Mesendoderm (in vitro differentiated cells): ENCODE measurements at places on chromosomes 2 and 18.
A peak's percentile ranks its signal among the peaks of the same experiment; 100 is the strongest.

DNA sequence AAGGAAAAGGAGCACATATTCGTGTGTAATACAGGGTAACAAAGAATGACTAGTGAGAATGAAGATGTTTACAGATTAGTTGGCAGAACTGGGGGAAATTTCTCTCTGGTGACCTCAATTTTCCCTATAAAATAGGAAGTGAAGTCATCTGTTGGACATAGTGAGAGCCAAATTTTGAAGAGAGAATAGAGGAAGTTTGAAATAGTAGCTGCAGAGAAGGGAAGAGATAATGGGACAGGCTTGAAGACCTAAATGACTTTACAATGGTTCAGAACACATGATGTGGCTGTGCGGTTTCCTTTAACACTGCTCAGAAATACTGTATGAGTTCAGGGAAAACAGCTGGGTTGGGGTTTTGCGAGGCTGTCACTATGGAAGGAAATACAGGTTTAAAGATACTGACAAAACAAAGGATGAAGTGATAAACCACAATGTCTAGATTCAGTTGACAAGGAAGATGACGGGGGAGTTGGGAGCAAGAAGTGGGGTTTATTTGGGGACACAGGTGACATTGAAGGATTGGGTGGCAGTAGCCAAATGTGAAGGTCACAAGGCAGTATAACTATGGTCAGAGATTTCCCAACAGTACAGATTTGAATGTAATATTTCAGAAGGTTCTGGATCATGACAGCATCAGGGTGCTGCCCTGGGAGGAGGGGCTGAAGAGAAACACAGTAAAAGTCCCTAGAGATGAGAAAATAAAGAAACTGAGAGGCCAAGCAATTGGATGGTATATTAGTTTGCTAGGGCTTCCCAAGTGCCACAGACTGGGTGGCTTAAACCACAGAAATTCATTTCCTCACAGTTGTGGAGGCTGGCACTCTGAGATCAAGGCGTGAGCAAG is 82.6 kb upstream of the TANK start:
- DNase-seq: no peak

DNA sequence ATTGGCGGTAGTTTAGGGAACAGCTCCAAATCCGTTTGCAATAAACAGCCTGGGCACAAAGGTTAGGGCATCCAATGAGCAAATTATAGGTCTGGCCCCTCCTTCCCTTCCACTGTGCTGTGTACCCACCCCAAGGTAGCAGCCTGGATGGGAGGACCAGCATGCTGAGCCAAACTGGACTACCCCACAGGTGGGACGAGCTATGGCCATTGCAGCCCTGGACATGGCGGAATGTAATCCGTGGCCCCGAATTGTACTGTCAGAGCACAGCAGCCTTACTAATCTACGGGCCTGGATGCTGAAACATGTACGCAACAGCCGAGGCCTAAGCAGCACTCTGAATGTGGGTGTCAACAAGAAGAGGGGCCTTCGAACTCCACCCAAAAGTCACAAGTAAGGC is 6.7 kb downstream of the AGBL5 start:
- no peak for DNase-seq

DNA sequence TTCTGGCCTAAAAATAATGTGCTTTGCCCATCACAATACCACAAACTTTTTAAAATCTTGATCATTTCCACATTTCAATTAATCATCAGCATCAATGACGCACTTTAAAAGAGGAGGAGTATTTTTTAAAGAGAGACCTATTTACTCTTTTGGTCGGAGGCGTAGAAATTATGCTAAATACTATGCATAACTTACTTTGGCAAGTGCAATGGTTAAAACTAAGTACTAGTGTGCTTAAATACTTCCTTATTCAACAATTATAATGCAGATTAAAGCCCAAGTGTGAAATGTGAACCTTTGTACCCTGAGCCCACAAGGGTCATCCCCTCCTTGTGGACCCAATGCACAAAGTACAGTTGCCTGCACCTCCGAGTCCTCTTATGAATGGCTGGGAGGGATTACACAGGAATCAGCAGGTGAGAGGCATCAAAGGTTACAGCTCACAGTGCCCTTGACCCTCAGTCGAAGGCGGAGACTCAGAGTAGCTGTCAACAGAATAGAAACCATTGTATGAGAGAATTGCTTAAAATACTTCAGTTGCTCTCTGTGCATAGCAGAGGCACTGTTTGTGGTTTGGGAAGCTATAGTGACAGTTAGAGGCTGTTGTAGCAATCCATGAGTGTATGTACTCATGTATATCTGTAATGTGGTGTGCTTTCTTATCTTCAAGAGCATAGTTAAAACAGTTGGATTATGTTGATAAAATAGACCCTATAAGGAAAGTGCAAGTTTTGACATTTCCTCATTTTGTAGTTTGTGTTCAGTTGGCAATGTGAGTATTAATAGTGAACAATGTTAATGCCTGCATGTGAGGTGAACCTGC is 151.7 kb upstream of the ITGA4 start:
- DNase-seq: peak; percentile 4

GRCh38 chr2:219000569-219000960 is 7.3 kb upstream of the CRYBA2 start:
- no peak for DNase-seq

DNA sequence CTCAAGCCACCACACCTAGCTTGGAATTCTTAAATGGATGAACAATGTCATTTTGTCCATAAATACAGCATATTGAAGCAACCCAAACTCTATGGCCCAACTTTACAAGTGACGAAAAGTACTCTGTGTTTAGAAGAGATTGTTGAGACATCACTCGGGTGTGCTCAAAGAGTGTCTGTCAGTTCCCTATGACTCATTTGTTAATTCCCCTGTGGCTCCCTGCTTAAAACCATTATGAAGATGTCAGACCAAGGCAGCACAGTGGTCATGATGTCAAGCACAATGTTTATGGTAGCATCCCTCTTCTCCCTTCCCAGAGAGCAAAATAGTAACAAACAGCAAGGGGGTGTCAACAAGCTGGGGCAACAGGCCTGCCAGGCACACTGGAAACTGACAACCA is 3.0 kb downstream of the LYG1 start:
- no peak for DNase-seq

GRCh38 chr2:231604101-231604684 is 11.5 kb downstream of the TEX44 start:
- DNase-seq: no peak

DNA sequence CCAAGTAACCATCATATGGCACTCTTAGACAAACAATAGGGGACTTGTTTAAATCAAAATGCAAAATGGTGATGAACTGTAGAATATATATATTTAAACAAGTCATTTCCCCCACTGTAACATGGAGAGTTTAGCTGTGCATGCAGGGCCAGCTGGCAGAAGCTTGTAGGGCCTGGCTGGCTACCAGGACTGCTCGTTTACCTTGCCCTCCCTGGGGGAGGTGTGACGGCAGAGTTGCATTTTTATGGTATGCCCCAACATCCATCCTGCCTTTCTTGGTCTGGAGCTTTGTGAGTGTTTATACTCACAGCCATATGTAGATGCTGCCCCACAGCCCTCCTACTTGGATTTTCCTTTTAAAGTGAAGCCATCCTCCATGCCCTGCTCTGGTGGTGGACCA is 101.7 kb upstream of the ZFP36L2 start:
- DNase-seq: no peak

GRCh38 chr18:32126538-32126937 is 34.9 kb downstream of the RNF138 start:
- DNase-seq: no peak

GRCh38 chr2:232850039-232850438 is 20.0 kb upstream of the SNORC start:
- no peak for DNase-seq

DNA sequence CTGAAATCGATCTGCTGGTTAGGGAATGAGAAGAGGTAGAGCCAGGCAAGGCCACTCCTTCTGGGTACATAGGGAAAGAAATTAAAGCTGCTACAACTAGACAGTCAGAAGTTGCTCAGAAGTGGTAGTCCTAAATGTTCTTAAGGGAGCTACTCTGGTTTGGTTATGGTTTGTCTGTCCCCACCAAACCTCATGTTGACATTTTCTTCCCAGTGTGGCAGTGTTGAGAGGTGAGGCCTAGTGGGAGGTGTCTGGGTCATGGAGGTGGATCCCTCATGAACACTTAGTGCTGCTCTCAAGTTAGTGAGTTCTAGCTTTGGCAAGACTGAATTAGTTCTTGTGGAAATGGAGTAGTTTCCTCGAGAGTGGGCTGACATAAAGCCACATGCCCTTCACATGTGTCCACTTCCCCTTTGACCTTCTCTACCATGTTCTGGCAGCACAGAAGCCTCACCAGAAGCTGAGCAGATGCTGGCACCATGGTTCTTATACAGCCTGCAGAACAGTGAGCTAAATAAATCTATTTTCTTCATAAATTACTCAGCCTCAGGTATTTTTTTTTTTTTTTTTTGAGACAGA is 14.7 kb downstream of the RNF103 start:
- no peak for DNase-seq

DNA sequence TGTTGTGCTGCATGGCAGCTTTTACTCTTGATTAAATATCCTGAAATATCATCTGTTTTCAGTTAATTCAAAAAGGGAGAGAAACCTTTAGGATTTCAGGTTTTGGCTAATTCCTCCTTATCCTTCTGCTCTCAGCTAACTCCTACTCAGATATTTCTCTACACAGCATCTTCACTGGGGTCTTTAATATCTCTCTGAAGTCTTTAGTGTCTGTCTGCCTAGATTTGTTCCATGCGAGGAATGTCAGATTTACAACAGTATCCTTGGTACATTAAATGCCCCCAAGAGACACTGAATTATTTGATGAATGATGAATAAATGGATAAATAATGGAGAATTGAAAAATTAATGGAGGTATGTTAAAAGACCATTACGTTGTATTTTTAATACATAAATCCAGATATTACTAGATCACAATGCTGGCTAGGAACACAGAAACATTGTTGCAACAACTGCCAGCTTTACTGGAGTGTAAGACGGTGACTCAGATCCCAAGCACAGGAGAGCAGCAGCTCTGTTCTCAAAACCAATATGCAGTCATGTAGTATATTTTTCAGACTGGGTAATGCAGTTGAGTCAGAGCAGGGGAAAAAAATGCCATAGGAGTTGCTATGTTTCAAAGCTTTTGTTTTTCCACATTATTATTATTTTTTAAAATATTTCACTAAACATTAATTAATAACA is 388.0 kb upstream of the SYT4 start:
- no peak for DNase-seq

DNA sequence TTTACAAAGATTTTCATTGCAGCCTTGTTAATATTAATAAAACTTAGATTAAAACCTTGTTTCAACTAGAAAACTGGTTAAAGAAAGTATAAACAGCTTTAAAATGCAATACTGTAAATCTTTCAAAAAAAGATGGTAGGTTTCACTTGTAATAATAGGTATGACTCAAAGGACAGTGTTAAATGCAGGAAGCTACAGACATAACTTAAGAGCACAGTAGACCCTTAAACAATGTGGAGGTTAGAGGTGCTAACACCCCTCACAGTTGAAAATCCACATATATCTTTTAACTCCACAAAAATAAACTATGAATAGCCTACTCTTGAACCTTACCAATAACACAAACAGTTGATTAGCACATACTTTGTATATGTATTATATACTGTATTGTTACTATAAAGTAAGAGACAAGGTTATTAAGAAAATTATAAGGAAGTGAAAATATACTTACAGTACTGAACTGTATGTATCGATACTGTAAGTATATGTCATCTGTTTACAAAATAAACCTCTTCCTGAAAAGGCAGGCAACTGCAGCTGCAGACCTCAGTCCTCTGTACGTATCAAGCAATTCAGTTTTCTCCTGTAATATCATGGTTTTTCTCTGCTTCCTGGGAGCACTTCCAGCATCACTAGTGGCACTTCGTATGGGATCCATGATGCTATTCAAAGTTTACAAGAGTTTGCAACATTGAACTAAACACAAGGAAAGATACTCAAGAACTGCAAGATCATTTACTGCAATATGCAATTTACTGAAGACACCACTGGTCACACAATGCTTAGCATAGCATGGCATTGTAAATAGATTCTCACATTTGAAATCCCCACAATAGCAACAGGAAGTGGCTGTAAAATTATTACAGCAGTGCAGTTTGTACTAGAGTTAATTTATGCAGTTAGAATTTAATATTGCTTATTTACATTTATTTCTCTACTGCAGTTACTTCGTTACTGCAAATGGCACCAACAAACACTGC is 610.5 kb upstream of the LRRTM4 start:
- no peak for DNase-seq
